CD4-positive, alpha-beta T cell treated with Interleukin-4 for 1 hour (primary cell): ENCODE measurements at places on chromosomes 11 and 22.

GRCh38 chr22:36425977-36426523, 38.3 kb upstream of the MYH9 start:
- DNase-seq, result peak; percentile 21

GRCh38 chr11:529728-530411, 5.5 kb downstream of the HRAS start:
- no peak for DNase-seq

DNA sequence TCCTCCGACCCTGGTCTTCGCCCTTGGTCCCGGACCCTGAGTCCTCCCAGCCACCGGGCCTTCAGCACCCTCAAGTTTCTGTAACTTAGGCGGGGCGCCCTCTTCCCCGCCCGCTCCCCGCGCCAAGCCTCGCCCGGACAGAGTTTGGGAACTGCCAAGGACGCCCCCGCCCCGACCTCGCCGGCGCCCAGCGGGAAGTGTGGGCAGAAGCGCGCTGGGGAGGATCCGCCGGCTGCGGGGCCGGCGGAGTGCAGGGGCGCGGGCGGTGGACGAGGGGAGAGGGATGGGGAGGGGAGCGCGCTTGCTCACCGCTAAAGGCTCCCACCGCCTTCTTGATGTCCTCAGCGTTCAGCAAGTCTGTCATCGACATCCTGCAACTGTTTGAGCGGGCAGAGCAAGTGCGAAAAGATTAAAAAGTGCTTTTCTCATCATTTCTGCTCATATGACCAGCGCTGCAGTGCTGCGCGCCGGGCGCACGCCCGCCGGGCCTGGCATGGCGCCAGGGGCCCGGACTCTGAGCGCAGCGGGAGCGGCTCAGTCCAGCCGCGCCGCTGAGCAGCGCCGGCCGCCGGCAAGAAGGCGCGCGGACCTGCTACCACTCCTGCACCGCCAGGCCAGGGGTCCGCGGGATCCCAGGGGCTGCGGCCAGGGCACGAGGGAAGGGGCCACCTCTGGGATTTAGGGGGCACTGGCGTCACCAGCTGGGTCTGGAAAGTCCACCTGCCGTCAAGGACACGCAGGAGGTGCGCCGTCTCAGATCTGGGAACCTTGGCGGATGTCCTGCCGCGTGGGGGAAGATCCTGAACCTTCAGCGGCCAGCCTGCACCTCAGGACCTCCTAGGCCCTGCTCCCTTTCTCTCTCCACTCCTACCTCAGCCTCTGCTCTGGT, at the start of gene PVALB:
Gene PVALB, minus strand, starts transcription at position 400 of the 889 bp plus-strand sequence. Its CDS starts 30 bp downstream, at position 370.
- no peak for DNase-seq

DNA sequence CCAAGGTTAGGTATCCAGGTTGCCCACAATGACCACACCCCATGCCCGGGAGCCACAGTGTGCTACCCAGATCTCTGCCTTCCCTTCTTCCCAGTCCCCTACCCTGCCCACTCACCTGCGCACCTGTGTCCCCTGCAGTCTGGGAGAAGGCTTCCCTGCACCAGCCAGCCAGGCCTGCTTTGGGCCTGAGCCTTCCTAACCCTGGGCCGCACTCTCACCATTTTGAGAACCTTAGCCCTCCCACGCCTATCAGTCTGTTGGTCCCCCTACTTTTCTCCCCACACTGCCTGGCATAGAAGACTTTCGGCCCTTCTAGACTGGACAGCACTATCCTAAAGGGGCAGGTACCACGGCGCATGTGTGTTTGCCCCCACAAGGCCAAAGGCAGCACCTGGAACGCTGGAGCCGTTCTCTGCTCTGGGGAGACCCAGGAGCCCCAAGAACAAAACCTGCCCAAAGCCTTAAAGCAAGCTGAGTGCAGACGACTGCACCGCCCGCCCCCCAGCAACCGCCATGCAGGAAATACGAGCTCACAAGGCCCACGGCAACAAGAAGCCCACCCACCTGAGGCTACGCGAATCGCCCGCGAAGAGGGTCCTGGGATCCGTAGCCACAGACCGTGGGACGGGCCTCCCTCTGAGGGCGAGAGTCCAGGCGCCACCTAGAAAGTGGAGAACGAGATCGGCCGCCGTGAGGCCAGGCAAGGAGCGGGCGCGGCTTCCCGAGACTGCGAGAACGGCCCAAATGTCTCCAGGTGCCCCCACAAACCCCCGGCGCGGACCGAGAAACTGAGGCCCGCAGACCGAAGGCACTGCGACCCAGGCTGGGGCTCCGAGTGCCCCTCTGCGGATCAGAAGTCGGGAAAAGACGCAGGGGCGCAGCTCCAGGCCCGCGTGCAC, 546 bp downstream of the GNB1L start:
- peak; percentile 16 for DNase-seq

DNA sequence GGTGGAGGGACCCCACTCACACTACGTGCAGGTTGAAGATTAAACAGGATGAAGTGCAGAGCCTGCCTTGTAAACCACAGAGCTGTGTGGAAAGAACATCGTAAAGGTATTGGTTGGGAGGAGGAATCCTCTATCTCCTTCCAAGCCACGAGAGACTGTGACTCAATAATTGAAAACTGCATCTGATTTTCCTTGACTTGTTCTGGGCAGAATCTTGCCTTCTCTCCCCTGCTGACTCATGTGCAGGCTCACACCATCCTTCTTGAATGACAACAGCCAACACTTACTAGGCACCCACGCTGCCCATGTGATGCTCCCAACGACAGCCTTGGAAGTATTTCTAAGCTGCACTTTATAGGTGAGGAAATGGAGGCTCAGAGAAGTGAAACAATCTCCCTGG, 563.0 kb downstream of the MIAT start:
- no peak for DNase-seq

DNA sequence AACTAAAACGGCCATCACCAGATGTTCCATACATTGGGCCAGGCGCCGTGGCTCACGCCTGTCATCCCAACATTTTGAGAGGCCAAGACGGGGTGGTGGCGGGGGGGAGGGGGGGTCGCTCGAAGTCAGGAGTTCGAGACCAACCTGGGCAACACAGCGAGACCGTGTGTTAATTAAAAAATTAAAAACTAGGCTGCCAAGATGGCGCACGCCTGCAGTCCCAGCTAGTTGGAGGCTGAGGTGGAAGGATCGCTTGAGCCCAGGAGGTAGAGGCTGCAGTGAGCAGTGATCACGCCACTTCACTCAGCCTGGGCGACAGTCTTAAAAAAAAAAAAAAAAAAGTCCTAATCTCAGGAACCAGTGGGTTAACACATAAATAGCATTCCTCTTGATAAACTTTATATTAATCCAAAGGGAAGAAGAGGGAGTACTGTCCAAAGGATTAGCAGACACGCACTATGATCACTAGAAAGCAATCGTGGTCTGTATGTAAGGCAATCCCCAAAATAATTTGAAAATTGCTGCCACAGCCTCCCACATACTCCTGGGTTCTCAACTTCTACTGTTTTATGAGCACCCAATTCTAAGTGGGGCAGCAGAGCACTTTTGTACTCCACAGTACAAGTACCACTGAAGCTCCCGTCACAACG, 604 bp downstream of the PUS3 start:
- no peak for DNase-seq

DNA sequence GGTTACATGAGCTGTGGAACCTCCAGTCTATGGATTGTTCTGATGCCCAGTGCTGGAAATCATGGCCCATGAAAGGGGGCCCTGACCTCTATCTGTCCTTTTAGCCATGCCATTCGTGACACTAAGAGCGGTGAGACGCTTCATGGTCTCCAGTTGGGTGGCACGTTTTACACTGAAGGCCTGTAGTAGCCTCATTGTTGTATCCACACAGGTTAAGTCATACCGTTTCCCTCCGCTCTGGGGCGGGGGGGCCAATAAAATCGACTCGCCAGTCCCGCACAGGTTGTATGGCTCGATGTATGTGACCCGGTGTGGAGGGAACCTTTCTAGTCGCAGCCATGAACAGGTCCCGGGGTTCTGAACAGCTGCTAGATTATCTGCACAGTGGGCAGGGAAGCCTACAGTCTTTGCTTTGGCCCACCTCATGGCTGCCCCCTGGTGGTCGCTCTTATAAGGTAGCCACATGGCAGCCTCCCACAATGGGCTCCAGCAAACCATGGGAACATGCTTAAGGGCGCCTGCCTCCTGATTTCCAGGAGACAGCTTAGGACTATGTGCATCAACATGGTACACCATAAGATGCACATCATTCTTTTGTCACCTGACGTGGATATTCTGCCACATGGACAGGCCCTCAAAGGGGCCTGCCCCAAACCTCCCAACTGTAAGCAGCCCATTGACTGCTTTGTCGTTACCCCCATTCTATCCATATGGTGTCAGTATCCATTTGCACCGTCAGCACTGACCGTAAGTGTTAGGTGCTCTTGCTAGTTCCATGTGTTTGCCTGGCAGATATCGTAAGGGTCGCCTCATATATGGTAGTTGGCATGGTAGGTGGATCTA, 19.7 kb upstream of the APOL3 start:
- peak; percentile 84 for DNase-seq

DNA sequence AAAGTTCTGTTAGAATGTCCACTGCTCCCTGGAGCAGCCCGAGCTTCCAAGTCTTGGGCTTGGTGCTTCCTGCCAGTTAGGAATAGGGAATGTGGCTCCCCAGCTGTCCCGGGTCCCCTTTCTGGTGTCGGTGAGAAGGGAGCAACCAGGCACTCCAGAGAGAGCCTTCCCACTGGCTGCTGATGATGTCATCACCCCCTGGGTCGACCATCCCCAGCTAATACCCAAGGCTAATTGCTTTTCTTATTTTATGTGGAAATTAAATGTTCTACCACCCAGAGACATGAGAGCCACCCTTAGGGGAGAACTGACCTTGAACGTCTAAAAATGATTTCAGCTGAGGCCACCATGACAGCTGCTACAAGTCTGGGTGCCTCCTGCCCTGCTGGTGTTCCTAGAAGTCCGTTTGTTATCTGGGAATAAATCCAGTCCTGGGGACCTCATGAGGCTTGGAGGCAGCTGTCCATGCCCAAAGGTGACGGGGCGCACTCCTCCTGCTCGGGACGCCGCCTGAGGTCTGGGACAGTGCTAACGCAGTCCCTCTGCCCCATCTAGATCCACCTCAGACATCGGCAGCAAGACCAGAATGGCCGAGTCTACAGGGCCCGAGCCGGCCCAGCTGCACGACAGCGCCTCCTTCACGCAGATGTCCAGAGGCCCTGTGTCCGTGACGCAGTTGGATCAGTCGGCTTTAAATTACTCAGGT, 42.3 kb downstream of the C11orf91 start:
- no peak for DNase-seq

DNA sequence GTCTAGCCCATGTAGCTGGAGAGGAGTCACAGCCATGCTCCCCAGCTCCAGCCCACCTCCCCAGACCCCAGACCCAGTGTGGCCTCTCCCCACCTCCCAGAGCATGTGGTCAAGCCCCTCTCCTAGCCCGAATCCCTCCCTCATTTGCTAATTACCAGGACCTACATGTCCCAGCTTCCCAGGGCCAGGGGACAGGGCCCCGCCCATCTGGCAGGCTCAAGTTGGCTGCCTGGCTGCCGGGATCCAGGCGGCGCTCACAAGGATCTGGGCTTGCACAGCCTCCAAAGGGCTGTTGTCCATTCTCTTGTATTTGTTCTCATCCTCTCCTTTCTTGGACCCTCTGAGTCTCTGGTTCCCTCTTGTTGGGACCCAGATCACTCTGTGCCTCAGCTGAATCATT, 4.6 kb upstream of the MIF start:
- no peak for DNase-seq

DNA sequence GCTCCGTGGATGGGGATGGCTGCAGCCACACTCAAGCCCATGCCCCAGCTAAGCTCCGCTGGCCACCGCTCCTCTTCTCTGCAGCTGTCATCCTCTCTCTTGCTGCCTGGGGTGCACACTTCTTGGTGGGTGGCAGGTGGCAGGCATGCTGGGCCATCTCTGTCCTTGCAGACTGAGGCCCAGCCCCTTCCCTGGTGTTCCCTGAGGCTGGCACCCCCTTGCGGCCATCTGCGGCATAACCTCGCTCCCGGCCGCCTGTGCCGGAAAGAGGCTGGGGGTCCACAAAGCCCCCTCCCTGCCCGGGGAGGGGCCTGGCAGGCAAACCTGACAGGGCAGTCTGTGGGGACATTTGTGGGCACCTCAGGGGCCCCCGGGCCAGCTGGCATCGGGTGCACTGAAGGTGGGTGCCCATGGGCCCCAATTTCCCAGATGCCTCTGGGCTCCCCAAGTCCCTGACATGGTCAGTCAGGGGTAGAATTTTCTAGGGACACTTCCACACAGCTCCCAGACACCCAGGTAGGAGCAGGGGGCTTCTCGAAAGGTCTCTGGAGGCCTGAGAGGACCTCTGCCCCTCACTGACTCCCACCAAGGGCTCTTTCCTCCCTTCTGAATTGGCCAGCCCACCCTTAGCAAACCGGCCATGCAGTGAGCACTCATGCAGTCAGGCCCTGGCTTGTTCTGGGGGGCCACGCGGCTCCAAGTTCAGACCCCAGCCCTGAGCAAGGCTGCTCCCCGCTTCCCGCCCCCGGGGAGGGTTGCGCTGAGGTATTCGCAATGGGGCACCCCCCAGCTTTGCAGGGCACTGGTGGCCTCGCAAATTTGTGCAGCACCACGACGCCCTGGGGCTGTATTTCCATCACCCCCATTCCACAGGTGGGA, 23.5 kb upstream of the TH start:
- peak; percentile 40 for DNase-seq

GRCh38 chr11:13318498-13319295, 41.1 kb downstream of the BMAL1 start:
- DNase-seq, result no peak

DNA sequence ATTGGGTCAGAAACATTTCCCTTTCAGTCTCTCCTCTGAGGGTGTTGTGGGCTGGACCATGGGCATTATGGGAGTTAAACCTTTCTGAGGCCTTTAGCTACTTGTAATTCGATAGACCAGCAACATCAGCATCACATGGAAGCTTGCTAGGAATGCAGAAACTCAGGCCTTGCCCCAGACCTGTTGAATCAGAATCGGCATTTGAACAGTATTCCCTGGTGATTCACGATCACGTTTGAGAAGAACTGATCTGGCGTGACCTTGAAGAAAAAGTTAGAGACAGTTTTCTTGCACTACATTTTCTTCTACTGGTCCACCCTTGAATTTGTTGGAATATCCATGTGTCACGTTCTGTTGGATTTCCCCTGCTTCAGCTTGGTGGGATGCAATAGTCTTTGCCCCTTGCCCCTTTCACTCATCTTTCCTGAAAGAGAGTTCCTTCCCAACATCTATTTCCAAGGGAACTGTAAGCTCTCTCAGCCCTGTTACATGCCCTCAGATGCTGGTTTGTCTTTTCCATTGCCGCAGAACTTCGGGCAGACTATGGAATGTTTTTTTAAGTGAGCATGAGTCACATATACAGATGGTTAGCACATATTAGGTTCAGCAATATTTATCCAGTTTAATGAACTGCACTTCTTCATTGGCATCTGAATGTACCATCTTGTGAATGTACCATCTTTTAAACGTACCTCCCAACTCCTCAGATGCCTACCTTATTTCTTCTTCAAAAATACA, 23.9 kb downstream of the EHF start:
- DNase-seq, result no peak

DNA sequence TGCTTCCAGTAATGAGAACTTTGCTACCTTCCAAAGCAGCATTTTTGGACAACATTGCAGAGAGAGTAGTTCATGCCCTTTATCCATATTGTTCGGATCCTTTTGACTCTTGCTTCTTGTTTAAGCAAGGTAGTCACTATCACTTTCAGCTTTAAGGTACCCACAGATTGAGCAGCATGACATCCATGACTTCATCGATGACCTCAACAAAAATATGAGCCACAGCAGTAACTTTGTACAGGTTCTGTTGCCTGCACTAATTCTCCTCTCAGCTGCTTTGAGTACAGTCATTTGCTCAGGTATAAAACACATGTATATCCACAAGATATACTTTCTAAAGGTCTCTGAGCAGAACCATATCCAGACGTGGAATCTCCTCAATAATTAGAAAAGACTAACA, 546.3 kb downstream of the SOX6 start:
- no peak for DNase-seq

GRCh38 chr11:88555018-88555828, 217.7 kb upstream of the CTSC start:
- DNase-seq, result no peak
